ENCODE measurements at places on chromosomes 5 and 9.

DNA sequence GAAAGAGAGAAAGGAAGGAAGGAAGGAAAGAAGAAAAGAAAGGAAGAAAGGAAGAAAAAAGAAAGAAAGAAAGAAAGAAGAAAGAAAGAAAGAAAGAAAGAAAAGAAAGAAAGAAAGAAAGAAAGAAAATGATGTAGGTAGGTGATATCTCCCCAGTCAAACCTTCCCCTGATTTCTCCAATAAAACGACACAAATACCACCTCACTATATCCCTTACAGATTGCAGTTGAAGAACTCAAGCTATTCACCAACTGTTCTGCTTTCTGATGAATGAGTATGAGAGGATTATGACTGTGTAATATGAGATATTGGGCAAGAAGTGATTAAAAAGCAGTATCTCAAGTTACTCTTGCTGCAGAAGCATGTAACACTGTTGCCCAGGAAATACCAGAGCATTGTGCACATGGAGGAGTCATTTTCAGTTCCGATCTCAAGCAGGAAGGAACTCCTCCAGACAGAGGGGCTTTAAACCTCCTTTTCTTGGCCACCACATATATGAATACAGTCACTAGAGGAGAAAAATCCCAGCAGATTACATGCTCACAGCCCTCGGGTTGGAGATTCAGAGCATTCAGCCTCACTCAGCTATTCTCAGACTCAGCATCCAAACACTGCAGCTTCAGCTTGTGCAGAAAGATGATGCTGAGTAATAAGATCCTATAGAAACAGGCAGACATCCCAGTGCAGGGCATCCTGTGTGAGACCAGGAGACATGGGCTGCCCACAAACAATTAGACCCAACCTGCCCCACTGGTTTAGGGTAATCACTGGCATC, 61.4 kb downstream of the UGCG start:
- no peak for DNase-seq

GRCh38 chr5:55393501-55394175, 85.8 kb downstream of the MTREX start:
- DNase-seq: no peak

DNA sequence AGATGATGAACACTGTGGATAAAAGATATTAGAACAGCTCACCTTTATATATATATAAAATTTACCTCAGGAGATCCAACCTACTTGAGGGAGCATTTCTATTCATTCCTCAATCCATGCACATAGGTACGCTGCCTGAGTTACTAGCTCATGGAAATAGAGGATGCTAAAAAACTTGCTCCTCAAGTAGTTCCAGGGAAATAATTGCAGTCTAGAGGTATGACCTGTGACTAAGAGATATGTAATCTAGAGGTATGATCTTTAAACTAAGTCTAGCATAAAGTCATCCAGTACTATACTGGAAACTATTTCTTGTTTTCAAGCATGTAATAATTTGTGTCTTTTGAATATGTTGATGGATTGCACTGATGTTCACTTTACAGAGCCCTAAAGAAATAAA, 471.2 kb downstream of the TAF11L14 start:
- no peak for DNase-seq

- no peak for DNase-seq
Observed at GRCh38 chr5:175920231-175920811, 47.8 kb downstream of the THOC3 start.

DNA sequence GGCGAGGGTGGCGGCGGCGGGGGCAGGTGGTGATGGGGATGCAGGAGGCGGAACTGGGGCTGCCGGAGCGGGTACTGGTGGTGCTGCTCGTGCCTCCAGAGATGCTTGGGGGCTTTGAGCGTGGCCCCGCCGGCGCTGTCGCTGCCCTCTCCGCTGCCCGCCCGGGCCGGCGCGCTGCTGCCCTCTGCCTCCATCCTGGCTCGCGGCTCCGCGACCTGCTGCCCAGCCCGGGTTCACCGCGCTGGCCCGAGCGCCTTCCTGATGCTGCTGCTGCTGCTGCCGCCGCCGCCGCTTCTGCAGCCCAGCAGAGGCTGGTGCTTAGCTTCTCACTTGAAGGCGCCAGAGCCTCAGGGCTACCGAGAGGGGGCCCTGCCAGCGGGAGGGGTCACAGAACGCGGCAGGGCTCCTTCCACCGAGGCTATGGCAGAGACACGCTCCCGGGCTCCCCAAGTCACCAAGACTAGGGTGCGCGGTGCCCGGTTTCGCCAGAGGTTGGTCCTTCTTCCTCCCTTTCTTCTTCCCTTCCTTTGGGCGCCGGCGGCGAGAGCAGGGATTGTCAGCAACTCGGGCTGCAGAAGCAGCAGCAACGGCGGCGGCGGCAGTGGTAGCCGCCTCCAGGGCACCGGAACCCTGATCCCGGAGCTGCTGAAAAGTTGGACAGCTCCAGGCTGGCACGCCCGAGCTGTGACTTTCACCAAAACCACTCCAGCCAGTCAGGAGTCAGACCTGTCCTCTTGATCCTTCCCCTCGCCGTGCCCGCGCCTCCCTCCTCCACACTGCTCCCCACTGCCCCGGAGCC, at the start of gene PDE4D:
TSS of gene PDE4D (minus strand) at position 298 of the 799 bp plus-strand sequence.
- DNase-seq: peak; percentile 40

- DNase-seq: no peak
Observed at GRCh38 chr9:133490201-133490681, 11.3 kb upstream of the SLC2A6 start.

DNA sequence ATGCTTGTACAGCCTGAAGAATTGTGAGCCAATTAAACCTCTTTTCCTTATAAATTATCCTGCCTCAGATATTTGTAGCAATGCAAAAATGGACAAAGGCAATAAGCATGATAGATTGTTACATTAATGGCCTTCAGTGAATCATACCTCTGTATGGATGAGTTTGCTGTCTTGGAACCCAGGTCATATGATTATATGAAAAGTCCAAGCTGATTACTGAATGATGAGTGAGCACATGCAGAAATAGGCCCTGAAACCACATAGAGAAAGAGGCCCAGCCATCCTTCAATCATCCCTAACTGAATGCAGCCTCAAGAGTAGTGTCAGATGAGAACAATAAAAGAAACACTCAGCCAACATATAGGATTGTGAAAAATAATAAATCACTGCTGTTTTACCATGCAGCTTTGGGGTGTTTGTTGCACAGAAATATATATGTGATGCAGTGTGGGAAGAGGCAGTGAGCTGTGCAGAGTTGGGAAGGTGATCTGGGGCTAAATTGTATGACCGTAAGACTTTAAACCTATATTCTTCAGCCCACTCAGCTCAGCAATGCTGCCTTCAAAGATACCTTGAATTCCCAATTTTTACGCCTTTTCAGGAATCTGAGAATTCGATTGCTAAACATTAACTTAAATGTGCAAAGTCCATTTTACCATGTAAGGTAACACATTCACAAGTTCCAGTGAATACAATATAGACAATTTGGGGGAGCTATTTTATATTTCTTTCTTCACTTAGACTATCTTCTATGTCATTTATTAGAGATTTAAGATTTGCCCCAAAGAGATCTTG, 36.3 kb upstream of the SHISAL2B start:
- DNase-seq: no peak

- DNase-seq: no peak
Observed at GRCh38 chr5:62326302-62326701, 20.3 kb downstream of the KIF2A start.

DNA sequence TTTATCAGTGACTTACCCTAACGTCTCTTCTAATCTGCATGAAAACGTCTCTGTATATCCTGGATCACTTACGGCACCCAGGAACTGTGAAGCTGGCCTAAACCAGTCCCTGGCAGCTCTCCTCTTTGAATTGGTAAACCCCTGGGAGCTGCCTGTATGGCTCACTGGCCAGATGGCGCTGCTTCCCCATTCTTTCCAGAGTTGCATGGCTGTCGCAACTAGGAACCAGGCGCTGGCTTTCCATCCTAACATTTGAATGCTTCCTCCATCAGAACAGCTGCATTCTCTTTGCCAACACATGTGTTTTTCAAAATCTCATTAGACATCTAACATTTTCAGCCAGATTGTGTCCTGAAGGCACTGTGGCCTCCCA, 8.0 kb upstream of the PCA3 start:
- DNase-seq: no peak

- DNase-seq: peak; percentile 80
Observed at GRCh38 chr5:168219515-168220410, 71.7 kb upstream of the WWC1 start.

GRCh38 chr5:103582364-103582763, 19.8 kb upstream of the NUDT12 start:
- peak; percentile 12 for DNase-seq

DNA sequence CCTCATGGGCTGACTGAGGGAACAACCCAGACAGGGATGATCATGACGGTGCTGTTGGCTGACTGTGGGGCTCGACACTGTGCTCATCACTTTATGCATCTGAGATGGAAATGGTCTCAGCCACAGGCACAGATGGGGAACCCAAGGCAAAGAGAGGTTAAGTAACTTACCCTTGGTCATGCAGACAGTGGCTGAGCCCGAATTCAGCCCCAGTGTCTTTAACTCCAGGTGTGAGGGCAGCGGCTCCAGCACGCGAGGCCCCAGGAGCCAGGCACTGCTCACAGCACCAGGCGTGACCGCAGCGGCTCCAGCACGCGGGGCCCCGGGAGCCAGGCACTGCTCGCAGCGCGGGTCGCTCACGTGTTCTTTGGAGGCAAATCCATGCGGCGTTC, 45.3 kb upstream of the FCN1 start:
- no peak for DNase-seq

DNA sequence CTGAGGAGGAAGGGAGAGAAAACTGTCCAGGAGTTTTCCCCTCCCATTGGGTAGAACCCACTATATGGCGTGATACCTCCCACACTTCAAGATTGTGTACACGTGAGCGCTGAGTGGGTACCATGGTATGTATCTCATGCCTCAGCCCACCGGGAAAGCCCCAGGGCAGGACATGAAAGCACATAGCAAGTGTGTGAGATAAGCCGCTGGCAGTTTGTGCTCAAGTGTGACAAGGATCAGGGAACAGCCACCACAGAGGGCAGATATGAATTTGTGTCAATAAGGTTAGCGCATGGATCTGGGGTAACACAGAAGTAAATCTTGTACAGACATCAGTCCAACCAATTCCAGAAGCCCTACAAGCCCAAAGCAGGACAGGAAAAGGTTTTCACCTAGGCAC, 42.6 kb upstream of the NAA35 start:
- no peak for DNase-seq

GRCh38 chr9:120925535-120926396, 830 bp downstream of the TRAF1 start:
- peak; percentile 77 for DNase-seq

GRCh38 chr5:2751592-2752021, at the start of gene IRX2:
TSS of gene IRX2 (minus strand) at chr5:2751677. CDS start at chr5:2751413, 264 bp downstream.
- DNase-seq: peak; percentile 32

DNA sequence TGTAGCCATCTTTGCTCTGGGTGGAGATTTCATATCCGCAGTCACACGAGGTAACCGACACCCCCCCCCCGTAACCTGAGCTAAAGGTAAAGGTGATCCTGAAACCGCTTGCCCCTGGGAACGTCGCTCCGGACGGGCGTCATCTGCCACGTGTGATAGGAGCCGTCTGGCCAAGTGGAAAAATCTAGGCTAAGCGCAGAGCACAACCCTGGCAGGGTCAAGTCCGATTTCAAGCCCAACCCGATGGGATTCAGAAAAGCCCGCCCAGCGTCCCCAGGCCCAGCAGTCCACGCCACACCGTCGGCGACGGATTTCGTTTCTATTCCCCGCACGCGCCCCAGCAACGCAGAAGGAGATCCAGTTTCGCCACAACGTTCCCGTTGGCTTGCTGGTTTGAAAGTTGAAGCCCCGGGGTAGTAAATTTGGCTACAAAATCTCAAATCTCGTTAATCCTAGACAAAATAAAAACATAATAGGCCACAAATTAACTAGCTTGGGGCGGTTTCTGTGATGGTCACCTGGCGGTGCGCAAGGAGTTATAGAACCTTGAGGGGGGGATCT, 32.4 kb upstream of the NFIB start:
- DNase-seq: no peak

DNA sequence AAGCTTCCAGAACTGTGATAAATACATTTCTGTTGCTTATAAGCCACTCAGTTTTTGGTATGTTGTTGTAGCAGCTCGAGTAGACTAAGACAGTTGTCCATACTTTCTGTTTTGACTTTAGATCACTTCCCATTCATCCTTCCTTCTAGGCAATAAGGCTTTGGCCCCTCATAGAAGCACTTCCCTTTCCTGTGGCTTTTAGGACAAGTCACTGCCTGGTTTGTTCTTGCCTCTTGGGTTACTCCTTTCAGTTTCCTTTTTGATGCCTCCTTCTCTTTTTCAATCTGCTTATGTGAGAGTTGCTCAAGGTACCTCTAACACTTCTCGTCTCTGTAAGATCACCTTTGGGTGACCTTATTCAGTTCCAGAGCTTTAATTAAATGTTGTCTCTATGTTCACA, 72.4 kb upstream of the NTRK2 start:
- peak; percentile 35 for DNase-seq

GRCh38 chr9:108052431-108053080, 563.0 kb upstream of the KLF4 start:
- no peak for DNase-seq

GRCh38 chr9:4306777-4307121, 6.9 kb upstream of the GLIS3 start:
- DNase-seq: no peak

- no peak for DNase-seq
Observed at GRCh38 chr9:120306088-120306487, 273.9 kb downstream of the CDK5RAP2 start.

DNA sequence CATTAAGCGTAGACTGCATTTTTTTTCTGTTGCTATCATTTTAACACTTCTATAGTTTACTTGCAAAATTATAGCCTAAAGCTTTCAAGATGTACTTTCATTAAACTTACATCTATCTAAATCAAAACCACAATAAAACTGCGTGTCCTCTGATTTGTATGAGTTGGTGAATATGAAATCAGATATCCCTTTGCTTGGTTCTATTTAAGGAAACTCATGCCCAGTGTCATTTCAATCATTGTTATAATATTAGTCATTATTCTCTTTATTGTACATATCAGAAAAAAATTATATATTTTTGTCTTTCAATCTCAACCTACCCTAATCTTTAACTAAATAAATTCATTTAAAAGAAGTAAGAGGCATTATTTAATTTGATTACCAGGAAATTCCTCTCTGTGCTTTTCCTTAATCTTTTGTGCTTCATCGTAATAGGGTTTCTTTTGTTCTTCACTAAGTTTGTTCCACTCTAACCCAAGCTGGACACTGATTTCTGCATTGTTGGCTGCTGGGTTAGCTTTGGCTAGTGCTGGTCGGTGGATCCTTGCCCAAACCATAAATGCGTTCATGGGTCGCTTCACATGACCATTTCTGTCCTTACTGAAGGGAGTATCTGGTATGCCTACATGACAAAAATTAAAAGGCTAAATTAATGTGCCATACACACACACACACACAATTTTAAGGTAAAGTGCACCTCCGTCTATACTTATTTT, 3.8 kb downstream of the SOX30 start:
- no peak for DNase-seq

GRCh38 chr9:94850540-94851434, 124.3 kb downstream of the AOPEP start:
- DNase-seq: no peak

- peak; percentile 88 for DNase-seq
Observed at GRCh38 chr5:139847790-139848507, 52.3 kb downstream of the PSD2 start.

- no peak for DNase-seq
Observed at GRCh38 chr9:3285365-3286161, 240.2 kb downstream of the RFX3 start.

DNA sequence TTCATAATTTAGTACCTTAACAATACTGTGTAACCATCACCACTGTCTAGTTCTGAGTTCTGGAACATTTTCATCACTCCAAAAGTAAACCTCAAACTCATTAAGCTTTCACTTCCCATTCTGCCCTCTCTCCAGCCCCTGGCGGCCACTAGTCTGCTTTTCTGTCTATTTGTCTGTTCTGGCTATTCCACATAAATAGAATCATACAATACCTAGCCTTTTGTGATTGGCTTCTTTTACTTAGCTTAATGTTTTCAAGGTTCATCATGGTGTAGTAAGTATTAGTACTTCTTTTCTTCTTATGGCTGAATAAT, 138.7 kb downstream of the RAPGEF6 start:
- DNase-seq: peak; percentile 8

All from GM13977 (cell line).